ENCODE measurements at places on chromosomes 4 and X. TPM values are rescaled to one million over a fixed set of nuclear protein-coding genes. Genes with fewer than 3 reads are reported as not detected.

ZNF81 gene
- 5.8 TPM for total RNA-seq

UGT2B11 gene
- total RNA-seq: not detected

PGAM4 gene
- 0.26 TPM for total RNA-seq

TACR3 gene
- total RNA-seq: not detected

XAGE1B gene
- 215 TPM for total RNA-seq

FGFBP1 gene
- 3.4 TPM for total RNA-seq

TEC gene
- total RNA-seq: 1.2 TPM

IL2 gene
- total RNA-seq: not detected

PABPC5 gene
- total RNA-seq: 0.03 TPM

RPA4 gene
- 0.17 TPM for total RNA-seq

TMPRSS11A gene
- not detected for total RNA-seq

SULT1E1 gene
- total RNA-seq: not detected

TLR3 gene
- 0.37 TPM for total RNA-seq

Data from A549 treated with CpdA at 1 μM for 4 hours (cell line).